Activated CD4-positive, alpha-beta T cell treated with anti-CD3 and anti-CD28 coated beads, Interleukin-2, amount 10 ng/mL, durations not matched to agents 24 days and 14 days (primary cell): ENCODE measurements at places on chromosomes 6 and 20. TPM values are rescaled to one million over a fixed set of nuclear protein-coding genes. Genes with fewer than 3 reads are reported as not detected.

- no peak for DNase-seq
These were observed 241.6 kb upstream of the SUPT3H start for GRCh38 chr6:45619211-45619760.

DNA sequence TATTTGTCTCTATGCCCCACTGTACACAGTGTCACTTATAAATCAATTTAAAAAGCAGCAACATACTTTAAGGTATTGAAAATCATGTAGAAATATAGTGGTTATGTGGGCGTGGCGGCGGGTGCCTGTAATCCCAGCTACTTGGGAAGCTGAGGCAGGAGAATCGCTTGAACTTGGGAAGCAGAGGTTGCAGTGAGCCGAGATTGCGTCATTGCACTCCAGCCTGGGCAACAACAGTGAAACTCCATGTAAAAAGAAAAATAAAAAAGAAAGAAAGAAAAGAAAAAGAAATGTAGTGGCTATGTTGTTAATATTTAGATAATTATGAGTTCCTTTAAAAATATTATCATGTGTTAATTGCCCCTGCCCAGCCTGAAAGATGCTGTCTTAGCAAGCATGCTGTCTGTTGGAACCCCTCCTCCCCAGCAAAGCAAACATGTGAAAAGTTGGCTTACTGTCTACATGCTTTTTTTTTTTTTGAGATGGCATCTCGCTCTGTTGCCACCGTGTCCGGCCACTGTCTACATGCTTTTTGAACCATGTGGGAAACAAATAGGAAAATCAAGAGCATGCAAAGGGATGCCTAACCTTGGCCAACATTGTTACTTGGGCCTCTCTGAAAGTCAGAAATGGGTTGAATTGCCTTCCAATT, 151.4 kb upstream of the TSHZ2 start:
- DNase-seq, result no peak

DNA sequence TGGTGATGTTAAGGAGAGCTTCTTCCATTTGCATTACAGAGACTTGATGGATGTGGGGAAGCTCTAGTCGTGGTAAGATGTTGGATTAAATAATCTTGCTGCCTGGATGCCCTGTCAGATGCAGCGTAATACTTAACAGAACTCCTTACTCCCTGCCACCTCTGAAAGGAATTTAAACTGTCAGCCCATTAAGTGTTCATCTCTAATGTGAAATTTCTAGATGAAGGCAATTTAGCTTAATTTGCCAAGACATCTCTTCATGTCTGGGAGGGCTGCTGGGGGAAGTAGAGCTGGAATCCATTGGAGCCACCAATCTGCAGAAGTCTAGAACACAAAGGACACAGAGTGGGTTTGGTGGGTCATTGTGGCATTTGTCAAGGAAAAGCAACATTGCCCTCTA, 64.4 kb downstream of the SOBP start:
- no peak for DNase-seq

DNA sequence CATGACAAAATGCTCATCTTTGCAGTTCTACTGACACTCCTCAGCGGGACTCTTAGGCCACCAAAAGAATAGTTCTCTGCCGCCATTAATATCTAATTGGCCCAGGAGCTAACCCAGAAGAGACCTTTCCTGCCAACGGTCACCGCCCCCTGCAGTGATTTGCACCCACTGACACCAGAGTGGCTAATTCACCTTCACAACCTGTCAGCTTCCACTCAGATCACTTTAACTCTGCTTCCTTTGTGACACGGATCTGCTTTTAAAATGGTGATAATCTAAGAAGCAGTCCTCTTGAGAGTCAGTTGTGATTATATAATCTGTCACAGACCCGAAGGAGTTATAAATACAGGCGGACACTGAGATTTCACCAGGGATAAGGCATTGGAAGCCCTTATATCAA, 172.8 kb downstream of the FRK start:
- DNase-seq, result no peak

- peak; percentile 86 for DNase-seq
These were observed 5.0 kb downstream of the BRD2 start for GRCh38 chr6:32973144-32974015.

The RMND1 gene
- total RNA-seq, result 22.2 and 22.9 TPM in 2 replicates
